ENCODE measurements at places on chromosomes 7 and 10. TPM values are rescaled to one million over a fixed set of nuclear protein-coding genes. Genes with fewer than 3 reads are reported as not detected.

Gene MRM2
- 25.5 TPM for total RNA-seq

Gene CALML3
- not detected for total RNA-seq

Gene ACTR3C
- total RNA-seq: 8.8 TPM

Gene TBC1D12
- 0.58 TPM for total RNA-seq

Gene PON1
- not detected for total RNA-seq

Gene CRYGN
- total RNA-seq: not detected

Gene PTER
- total RNA-seq: 25.1 TPM

Gene ATOH7
- total RNA-seq: not detected

Gene PRKCQ
- 44.3 TPM for total RNA-seq

Gene INMT
- not detected for total RNA-seq

Gene HMX3
- total RNA-seq: 0.19 TPM

Gene WEE2
- total RNA-seq: not detected

Gene VSIR
- total RNA-seq: 112 TPM

Gene AGMO
- not detected for total RNA-seq

Gene EPO
- total RNA-seq: not detected

Gene UCMA
- not detected for total RNA-seq

Gene AIMP2
- 39.5 TPM for total RNA-seq

Gene COBL
- total RNA-seq: not detected

Gene OR2A12
- not detected for total RNA-seq

Gene CALN1
- not detected for total RNA-seq

Gene PBLD
- total RNA-seq: 1.2 TPM

Gene PKD2L1
- not detected for total RNA-seq

Gene ZNF425
- 0.74 TPM for total RNA-seq

All from activated CD4-positive, alpha-beta memory T cell treated with anti-CD3 and anti-CD28 coated beads for 36 hours (primary cell).